Left forelimb (tissue), 1 donor: ENCODE measurements at places on chromosomes 1 and 21.

GRCh38 chr1:175887981-175888428 lies 144.6 kb upstream of the TNR start:
- no peak for DNase-seq

- DNase-seq = no peak
Measured at GRCh38 chr1:94017155-94017829, 103.7 kb downstream of the ABCA4 start.

DNA sequence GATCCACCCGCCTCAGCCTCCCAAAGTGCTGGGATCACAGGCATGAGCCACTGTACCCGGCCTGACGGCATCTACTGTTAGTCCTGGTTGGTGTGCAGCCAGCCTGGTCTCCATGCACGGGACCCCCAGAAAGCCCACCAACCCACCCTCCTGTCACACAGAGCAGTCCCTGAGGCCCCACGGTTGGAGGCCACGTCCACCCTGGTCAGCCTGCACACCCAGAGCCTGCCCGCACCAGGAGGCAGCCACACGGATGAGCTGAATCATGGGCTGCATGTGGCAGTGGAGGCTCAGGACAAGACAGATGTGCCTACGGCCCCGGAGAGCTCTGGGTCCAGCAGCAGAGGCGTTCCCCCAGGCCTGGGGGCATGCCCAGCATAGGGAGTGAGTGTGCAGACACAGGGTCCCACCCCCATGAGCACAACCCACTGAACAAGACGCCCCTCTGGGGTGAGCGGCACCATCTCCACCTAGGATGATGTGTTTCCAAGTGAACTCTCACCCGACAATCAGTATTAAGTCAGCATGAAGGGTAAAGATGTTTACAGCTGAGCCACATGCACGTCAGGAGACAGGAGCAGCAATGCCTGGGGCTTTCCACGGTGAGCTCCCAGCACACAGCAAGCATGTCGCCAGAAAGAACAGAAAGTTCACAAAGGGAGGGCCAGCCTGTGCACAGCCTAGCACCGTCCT lies 102.1 kb downstream of the WDR4 start:
- DNase-seq = no peak

- DNase-seq = no peak
Measured at GRCh38 chr1:219293410-219293809, 119.7 kb downstream of the LYPLAL1 start.

- DNase-seq = no peak
Measured at GRCh38 chr1:82030830-82031229, 230.1 kb downstream of the ADGRL2 start.

- DNase-seq = no peak
Measured at GRCh38 chr1:65449214-65449823, 28.9 kb downstream of the LEPR start.

GRCh38 chr21:26847921-26848320 lies 2.7 kb upstream of the ADAMTS1 start:
- DNase-seq = no peak

DNA sequence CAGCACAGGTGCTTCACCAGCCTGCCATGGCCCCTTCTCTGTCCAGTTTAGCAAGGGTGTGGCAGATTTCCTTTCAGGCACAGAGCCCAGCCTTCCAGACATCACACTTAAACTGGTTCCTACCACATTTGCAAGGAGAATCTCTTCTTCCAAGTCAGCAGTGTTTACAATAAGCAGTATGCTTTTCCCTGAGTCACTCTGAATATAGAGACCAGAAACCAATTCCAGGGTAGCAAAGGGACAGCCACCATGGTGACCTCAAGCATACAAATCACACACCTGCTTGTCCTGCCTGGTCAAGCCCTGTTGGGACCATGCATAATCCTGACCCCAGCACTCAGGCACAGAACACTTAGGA lies 8.7 kb upstream of the CBR3 start:
- no peak for DNase-seq

GRCh38 chr1:229240532-229240931 lies 30.4 kb upstream of the RAB4A start:
- DNase-seq = no peak

- no peak for DNase-seq
Measured at GRCh38 chr21:39000496-39000895, 182.8 kb downstream of the PSMG1 start.

GRCh38 chr1:204461331-204462228 lies 33.0 kb downstream of the PIK3C2B start:
- DNase-seq = no peak

- no peak for DNase-seq
Measured at GRCh38 chr1:153842006-153842471, 66.8 kb downstream of the SLC27A3 start.

DNA sequence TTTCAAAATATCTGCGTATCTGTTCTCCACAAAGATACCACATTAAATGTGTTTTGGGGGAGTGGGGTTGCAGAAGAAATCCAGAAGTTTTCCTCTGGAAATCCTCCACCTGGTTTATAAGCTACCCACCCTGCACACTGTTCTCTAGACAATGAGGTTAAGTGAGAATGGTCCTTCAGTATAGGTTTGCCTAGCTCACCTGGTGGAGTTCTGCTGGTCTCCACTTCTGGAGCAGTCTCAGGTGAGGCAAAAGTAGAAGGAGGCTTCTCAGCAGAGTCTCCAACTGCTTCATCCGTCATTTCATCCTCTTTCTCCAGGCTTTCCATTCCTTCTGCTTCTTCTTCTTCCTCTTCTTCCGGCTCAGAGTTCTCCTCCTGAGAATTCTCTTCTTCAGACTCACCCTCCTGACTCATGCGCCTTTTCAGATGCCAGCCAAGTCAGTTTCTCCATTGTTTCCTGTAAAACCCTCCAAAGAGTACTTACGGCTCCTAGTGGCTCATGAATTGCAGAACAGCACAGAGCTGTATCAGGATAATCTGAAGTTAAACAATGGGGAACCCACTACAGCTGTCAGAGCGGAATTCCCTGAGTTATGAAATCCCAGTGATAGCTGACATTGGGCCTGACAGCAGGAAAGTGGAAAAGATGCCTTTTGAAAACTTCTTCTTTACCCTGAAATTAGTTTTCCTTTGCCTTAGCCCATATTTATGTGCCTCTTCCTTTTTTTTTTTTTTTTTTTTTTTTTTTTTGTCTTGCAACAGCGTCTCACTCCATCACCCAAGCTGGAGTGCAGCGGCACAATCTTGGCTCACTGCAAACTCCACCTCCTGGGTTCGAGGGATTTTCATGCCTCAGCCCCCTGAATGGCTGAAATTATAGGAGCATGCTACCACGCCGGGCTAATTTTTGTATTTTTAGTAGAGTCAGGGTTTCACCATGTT lies 38.5 kb downstream of the MSTO1 start:
- DNase-seq = no peak

GRCh38 chr1:226609836-226610455 lies 61.4 kb downstream of the STUM start:
- DNase-seq = peak; percentile 59

GRCh38 chr1:2832506-2833453 lies 31.3 kb upstream of the TTC34 start:
- no peak for DNase-seq

GRCh38 chr1:61640531-61641530 lies 84.1 kb downstream of the TM2D1 start:
- DNase-seq = peak; percentile 73
